ENCODE measurements at places on chromosomes 11 and 22. TPM values are rescaled to one million over a fixed set of nuclear protein-coding genes. Genes with fewer than 3 reads are reported as not detected.
A peak's percentile ranks its signal among the peaks of the same experiment; 100 is the strongest.

The TESMIN gene
- 6.1 TPM for total RNA-seq

The APOBEC3H gene
- total RNA-seq, result not detected

DNA sequence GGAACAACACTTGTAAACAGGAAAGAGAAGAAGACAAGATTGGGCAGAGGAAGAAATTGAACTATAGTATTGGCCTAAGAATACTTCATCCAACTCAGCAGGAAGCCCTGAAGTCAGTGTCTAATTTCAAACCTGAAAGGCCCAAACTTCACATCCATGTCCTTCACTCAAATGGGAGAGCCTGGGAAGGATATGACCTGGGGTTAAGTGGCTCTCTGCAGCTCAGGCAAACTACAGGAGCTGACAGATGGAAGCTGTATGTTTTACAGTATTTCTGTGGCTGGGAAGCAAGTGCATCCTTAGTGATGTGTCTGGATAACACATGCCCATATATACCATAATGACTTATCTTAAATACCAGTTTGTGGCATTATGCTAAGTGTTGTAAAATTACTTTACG is 196.2 kb downstream of the SOX6 start:
- no peak for DNase-seq

- peak; percentile 47 for DNase-seq
These were observed 91.0 kb downstream of the FEZ1 start for GRCh38 chr11:125404811-125405790.
